ENCODE measurements at places on chromosomes 2 and 18.

DNA sequence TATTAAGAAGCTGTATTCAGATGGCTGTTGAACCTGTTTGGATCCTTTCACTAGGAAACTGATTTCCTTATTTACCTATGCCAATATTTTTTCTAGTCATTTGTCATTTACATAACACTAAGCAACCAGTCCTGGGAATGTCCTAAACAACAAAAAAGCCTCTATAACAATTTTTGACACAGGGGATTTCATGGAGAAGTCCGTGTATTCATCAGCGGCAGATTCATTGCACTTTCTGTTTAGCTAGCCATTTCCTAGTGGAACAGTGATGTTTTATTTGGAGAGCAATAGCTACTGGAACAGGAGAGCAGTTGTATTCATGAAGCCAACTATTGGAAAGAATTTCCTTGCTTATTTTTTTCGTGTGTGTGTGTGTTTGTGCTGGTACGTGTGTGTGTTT is 604.3 kb upstream of the POU3F3 start:
- no peak for DNase-seq

DNA sequence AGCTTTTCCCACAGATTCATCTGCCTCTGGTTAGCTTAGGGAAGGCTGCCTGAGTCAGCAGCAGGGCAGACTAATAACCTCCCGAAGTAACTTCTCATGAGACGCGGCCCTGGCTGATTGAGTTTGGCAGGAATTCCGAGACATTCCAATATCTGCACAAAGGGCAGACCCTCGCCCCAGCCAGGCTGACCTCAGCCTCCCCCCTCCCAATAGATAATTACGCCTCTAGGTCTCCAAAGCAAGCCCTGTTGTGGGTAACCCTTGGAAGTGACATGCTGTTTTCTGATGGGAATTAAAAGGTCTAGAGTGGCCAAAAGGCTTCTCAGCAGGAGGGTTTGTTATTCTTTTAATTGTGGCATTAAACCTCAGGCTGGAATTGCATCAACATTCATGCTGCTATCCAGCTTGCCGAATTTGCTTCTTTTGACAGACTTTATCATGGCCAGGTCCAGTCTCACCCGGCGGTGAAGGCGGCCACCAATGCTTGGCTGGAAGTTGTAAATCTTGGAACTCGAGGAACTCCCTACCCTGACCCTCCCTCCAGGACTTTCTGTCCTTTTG is 98.0 kb upstream of the SLC14A2 start:
- DNase-seq = no peak

GRCh38 chr2:112768432-112768831 is 4.0 kb upstream of the CKAP2L start:
- DNase-seq = no peak

DNA sequence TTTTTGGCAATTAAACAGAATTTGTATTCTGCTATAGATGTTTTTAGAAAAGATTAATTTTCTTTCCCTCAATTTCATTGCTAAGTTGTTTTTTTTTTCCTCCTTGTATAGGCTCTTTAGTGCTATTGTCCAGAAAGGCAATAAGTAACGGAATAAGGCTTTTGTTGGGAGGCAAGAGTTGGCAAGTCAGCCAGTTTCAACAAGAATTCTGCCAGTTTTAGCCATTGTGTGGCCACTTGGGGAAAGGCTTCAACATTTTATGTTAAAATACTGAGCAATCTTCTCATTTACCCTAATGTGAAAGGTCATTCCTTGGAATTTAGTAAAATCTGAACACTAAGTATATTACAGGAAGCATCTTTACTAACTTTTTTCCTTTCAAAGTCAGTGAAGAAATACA is 9.6 kb downstream of the CALCRL start:
- no peak for DNase-seq

DNA sequence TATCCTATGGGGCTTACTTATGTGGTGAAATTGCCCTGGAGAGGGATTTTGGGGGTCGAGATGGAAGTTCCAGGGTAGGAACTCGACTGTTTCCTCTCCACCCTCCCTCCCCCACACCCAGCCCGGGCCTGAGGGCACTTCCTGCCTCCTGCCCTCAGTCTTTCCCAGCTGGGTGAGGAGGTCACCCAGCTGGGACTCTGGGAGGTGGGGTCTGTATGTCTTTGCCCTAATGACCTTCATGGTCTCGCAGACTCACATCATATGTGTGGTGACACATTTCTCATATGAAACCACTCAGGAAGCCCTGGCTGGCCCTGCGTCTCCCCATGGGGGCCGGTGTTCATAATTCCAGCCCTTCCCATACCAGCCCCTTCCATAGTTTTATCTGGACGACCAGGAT is 12.4 kb downstream of the ATOH8 start:
- no peak for DNase-seq

GRCh38 chr2:20197192-20197591 is 27.7 kb downstream of the SDC1 start:
- DNase-seq = no peak

- DNase-seq = no peak
These were observed 21.5 kb downstream of the DYSF start for GRCh38 chr2:71474744-71475397.

DNA sequence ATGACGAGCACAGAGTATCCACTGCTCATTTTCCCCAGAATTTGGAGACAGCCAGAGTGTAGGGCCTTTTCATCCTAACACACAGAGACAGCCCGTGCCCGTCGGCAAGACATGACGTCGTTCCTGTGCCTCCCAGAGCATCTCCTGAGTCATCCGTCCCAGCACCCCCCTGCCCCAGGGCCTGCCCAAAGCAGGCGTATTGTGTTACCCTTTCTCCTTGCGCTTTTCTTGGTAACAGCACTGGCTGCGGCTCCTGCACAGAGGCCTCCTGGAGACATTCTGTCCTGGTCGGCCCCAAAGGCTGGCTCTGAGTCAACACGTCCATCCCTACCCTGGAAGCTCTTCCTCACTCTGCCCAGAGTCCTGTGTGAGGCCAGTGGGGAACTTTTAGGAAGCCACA is 217.1 kb downstream of the KLHL29 start:
- DNase-seq = no peak

DNA sequence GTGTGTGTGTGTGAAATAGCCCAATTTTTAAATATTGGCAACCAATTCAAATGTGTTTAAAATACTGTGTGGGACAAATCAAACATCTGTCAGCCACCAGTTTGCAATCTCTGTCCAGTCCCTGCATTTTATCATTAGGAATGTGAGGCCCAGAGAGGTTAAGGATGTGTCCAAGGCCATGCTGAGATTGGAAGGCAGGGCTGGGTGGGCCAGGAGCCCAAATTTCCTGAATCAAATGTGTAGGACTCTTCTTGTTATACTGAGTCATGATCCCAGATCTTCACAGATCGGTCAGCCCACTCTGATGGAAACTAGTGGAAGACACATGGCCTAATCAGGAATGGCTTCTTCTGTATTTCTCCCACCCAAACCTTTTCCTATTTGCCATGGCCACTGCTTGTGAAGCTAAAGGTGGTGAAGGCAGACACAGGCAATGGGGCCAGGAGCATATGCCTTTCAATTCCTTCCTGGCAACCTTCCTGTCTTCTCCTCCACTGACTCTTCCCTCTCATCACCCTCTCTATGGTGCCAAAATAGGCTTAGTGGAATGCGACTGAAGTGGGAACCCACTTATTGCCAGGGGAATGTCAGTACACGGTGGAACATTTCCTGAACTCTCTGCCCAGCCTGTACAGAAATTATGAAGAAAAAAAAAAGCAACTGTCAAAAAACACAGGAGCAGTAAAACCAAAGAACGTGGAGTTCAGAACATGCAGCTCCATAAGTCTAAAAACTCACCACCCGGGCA is 35.5 kb downstream of the ZEB2 start:
- DNase-seq = no peak

- no peak for DNase-seq
These were observed 126.4 kb upstream of the TLK1 start for GRCh38 chr2:171287036-171287571.

DNA sequence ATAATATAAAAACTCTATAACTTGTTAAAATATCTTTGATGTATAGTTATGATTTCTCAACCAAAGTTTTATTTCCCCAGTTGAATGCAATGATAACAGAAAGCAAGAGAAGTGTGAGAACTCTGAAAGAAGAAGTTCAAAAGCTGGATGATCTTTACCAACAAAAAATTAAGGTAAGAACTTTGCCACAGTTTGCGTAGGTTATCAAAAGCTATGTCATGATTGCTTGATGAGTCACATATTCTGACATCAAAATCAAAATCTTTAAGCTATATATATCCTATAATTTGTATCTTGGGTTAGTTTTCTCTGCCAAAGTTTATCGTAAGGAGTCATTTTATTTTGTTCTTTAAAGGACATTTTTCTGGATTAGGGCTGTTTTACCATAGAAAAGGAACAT is 35.0 kb downstream of the NDC80 start:
- no peak for DNase-seq

GRCh38 chr2:71544919-71545571 is 91.7 kb downstream of the DYSF start:
- DNase-seq = no peak

DNA sequence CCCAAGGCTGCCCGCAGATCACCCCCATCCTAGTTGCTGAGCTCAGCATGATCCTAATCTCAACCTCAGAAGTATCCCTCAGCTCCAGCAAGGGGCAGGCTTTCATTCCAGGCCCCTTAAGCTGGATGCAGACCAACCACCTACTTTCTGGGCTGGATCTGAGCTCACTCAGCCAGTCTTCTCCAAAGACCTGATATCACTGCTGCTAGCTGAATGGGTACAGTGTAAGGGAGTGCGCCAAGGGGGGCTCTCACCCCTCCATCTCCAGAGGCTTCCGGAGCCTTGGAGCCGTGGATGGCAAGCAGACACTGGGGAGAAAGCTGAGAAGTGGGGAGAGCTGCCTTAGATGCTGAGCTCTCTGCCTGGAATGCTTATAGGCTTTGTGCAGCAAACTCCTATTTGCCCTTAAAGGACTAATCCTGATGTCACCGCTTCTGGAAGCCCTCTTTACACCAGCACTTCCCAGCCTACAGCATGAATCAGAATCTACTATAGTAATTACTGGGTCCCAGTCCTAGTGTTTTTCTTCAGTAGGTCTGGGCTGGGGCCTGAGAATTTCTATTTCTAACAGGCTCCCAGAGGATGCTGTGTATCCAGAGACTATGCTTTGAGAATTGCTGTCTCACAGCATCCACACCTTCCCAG is 31.0 kb downstream of the GYPC start:
- no peak for DNase-seq

DNA sequence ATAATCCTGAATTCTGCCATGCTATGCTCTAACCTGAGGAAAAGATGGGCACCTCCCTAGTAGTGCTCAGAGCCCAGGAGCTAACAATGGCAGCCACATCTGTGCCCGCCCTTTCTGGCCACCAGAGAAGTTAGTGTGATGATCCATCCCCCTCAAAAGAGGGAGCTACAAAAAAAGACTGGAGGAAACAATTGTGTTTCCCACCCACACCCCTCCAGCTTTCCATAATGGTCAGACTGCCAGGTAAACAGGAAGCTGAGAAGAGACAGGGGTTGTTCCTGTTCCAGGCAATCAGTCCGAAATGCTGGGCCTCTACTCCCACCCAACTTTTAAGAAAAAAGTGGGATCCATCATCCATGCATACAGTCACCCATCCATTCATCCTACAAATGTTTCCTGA is 3.2 kb downstream of the TBC1D8 start:
- no peak for DNase-seq

GRCh38 chr2:231270221-231271114 is 72.0 kb downstream of the ARMC9 start:
- DNase-seq = no peak

GRCh38 chr18:79819968-79820351 is 22.2 kb downstream of the KCNG2 start:
- no peak for DNase-seq

GRCh38 chr2:224892574-224893204 is 149.6 kb downstream of the DOCK10 start:
- no peak for DNase-seq

DNA sequence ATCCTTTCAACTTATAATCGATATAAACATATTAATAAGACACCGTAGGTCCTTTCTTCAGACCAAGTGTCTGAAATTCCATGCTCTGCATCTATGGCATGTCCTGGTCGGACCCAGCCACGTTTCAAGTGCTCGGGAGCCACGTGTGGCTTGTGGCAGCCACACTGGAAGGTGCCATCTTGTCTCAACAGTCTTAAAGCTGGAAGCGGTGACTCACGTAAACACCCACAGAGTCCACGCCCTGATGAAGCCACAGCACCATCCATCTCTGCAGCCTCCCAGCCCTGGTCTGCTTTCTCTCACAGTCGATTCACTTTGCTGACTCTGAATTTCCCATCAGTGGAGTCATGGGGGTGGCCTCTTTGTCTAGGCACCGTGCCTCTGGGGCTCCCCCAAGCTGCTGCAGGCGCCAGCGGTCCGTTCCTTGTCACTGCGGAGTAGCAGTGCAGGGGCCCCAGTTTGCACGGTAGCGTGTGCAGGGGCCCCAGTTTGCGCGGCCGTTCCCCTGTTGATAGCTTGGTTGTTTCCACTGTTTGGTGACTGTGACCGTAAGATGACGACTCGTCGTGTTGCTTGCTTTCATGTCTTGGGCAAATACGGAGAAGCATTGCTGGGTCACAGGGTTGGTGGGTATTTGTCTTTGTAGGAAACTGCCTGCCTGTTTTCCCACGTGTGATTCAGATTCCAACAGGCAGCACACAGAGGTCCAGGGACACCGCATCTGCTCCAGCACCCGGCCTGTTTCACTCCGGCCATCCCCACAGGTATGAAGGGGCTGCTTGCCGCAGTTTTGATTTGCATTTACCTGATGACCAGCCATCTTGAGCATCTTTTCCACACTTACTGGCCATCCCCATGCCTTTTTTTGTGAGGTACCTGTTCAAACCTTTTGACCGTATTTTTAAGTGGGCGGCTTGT is 240.3 kb downstream of the HDAC4 start:
- DNase-seq = no peak

- DNase-seq = no peak
These were observed 4.7 kb downstream of the ACVR1 start for GRCh38 chr2:157871415-157871814.

DNA sequence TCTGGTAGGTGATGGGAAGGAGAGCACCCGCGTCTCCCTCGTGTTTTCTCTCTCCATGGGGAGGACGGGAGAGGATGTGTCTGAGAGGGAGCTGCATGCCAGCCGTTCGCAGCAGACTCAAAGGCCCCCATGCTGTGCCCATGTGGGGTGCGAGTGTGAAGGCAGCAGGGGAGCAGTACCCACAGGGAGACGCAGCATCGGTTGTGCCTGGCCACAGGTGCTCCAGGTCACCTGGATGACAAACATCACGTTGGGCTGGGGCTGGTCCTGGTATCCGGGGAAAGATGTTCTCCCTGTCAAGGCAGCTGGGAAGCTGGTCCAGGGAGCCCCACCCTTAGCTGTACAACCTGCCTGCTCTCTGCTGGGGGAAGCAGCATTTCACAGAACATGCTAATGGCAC is 119.5 kb upstream of the SALL3 start:
- no peak for DNase-seq

- no peak for DNase-seq
These were observed 9.4 kb downstream of the ODC1 start for GRCh38 chr2:10438688-10439087.

- DNase-seq = no peak
These were observed 2.4 kb downstream of the CXXC1 start for GRCh38 chr18:50285071-50285470.

- no peak for DNase-seq
These were observed 253.7 kb downstream of the DYM start for GRCh38 chr18:49206717-49207116.

- no peak for DNase-seq
These were observed 33.0 kb downstream of the INPP5D start for GRCh38 chr2:233093166-233093448.

- DNase-seq = no peak
These were observed 48.0 kb upstream of the ID2 start for GRCh38 chr2:8633735-8634313.

- DNase-seq = no peak
These were observed 102.0 kb upstream of the PIEZO2 start for GRCh38 chr18:11251229-11251890.

GRCh38 chr2:158722266-158723105 is 72.6 kb upstream of the DAPL1 start:
- DNase-seq = no peak

Measured in activated CD4-positive, alpha-beta T cell treated with anti-CD3 and anti-CD28 coated beads, Interleukin-2, amount 50 U/mL, for 4 hours (primary cell).